Activated naive CD4-positive, alpha-beta T cell treated with anti-CD3 and anti-CD28 coated beads for 36 hours (primary cell): ENCODE measurements at places on chromosomes 2 and 18. TPM values are rescaled to one million over a fixed set of nuclear protein-coding genes. Genes with fewer than 3 reads are reported as not detected.
A peak's percentile ranks its signal among the peaks of the same experiment; 100 is the strongest.

The APCDD1 gene
- not detected for total RNA-seq

The SCN9A gene
- not detected for total RNA-seq

The COLEC12 gene
- not detected for total RNA-seq

The LYPD6B gene
- total RNA-seq: not detected

The DLX1 gene
- total RNA-seq: not detected

The GNLY gene
- 3.2 TPM for total RNA-seq

The AOX1 gene
- 0.45 TPM for total RNA-seq

The TFCP2L1 gene
- total RNA-seq: not detected

DNA sequence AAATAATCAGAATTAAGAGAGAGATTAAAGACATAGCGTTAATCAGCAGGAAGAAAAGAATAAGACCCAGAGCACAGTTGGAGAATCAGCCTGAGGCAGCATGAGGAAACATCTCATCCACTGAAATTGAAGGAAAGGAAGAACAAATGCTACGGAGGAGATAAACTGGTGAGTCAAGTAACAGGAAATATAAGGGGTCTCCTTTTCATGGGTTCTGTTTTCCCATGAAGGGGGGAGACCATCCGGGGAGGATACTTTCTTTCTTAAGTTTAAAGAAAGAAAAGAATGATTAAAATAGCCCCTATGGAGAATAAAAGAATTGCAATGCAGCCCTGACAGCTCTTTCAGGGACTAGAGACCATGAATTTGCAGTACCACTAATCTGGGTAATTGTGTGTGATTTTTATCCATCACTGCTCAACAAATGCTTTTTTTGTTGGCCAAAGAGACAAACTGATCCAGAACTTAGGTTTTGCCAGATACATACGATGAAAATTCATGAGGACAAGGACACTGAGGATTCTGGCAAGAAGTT, 17.7 kb downstream of the ROCK2 start:
- no peaks in the 10 kb centered on the region for H3K36me3 ChIP-seq
- H3K27ac ChIP-seq: no peak overlapping the region
- peaks cover 12% of the 10 kb centered on the region for H3K4me1 ChIP-seq
- no peak overlapping the region for H3K4me3 ChIP-seq
- DNase-seq: no peak
- no peaks in the 10 kb centered on the region for H3K27me3 ChIP-seq

DNA sequence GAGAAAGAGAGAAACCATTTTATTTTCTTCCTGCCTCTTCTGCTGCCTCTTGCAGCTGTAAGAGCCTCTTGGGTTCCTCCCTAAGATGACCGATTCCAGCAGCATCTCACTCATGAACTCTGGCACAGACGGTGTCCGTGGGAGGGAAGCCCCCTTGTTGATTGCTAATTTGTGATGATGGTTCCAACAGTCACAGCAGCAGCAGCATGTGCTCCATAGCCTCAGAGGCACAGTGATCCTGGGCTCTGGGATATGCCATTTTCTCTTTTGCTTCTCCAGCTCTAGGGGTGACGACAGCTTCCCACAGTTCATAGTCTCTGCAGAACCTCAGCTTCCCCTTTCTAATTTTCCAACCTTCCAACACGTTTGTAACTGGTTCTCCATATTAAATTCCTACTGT, 324.2 kb upstream of the HS6ST1 start:
- no peak overlapping the region for H3K27ac ChIP-seq
- H3K4me3 ChIP-seq: no peak overlapping the region
- DNase-seq: no peak
- H3K27me3 ChIP-seq: no peaks in the 10 kb centered on the region
- H3K4me1 ChIP-seq: no peaks in the 10 kb centered on the region

DNA sequence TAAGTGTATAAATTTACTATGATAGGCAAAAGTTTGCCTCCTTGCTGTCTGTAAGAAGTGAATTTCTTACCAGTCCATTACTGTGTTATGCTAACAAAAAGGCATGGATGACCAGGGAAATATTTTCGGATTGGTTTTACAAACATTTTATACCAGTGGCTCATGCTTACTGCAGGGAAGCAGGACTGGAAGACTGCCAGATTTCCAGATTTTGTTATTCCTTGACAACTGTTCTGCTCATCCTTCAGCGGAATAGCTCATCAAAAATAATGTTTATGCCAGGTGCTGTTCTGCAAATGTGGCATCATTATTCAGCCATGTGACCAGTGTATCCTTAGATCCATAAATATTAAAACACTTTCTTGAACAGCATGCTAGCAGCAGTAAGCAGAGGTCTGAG, 40.4 kb upstream of the NETO1 start:
- H3K27me3 ChIP-seq: no peaks in the 10 kb centered on the region
- H3K36me3 ChIP-seq: no peaks in the 10 kb centered on the region
- no peak overlapping the region for H3K4me3 ChIP-seq
- DNase-seq: no peak

DNA sequence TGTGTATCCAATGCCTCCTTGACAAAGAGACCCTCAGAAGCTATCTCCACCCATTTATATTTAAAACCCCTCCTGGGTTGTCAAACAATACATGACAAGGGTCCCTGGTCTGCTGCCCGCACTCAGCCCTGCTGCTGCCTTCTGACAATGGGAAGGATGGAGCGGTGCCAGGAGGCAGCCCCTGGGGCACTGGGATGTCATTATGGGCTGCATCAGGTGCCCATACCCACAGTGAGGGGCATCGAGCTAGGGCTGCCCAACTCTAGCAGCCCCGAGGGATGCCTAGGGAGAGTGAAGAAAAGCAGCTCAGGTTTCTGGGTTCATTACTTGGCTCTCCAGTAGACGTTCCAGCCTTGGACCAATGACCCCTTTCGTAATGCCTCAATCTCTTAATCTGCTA, 301.7 kb downstream of the ALK start:
- DNase-seq: no peak
- no peaks in the 10 kb centered on the region for H3K36me3 ChIP-seq
- H3K4me1 ChIP-seq: no peaks in the 10 kb centered on the region
- H3K27ac ChIP-seq: no peak overlapping the region
- H3K4me3 ChIP-seq: no peak overlapping the region

- DNase-seq: no peak
- no peak overlapping the region for H3K27ac ChIP-seq
- no peak overlapping the region for H3K4me3 ChIP-seq
- no peaks in the 10 kb centered on the region for H3K36me3 ChIP-seq
- peaks cover 23% of the 10 kb centered on the region for H3K27me3 ChIP-seq
Observed at GRCh38 chr18:36314098-36314497, 16.6 kb downstream of the FHOD3 start.

- DNase-seq: peak; percentile 39
- peak overlapping the region; percentile 17 for H3K27ac ChIP-seq
- peak overlapping the region; percentile 88 for H3K4me3 ChIP-seq
- no peaks in the 10 kb centered on the region for H3K36me3 ChIP-seq
- peaks cover 20% of the 10 kb centered on the region for H3K4me1 ChIP-seq
Observed at GRCh38 chr2:73070643-73071359, 711 bp downstream of the SFXN5 start.

DNA sequence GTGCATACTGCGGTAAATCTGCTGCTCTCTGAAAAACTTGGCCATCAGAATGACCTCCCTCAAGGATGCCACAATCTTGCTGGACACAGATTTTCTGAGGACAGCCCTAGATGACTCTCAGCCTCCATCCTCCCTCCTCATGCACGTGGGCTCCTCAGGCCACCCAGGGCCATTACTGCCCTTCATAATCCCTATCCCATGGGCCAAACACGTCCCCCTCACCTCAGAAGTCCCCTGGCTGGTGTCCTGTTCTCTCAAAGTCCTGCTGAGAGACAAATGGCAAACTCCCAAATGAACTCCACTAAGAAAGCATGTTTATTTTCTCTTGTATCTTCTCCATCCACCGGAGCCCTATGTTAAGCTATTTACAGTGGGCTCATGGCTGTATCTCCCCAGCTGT, 125.7 kb downstream of the MRO start:
- no peak overlapping the region for H3K4me3 ChIP-seq
- no peak overlapping the region for H3K27ac ChIP-seq
- H3K27me3 ChIP-seq: peaks cover 4% of the 10 kb centered on the region
- no peaks in the 10 kb centered on the region for H3K4me1 ChIP-seq
- H3K36me3 ChIP-seq: no peaks in the 10 kb centered on the region
- DNase-seq: no peak

- no peaks in the 10 kb centered on the region for H3K36me3 ChIP-seq
- no peak overlapping the region for H3K27ac ChIP-seq
- no peaks in the 10 kb centered on the region for H3K4me1 ChIP-seq
Observed at GRCh38 chr2:15748736-15749323, 157.2 kb downstream of the DDX1 start.

GRCh38 chr18:11871501-11871900, 20.3 kb downstream of the CHMP1B start:
- H3K36me3 ChIP-seq: peaks cover 2% of the 10 kb centered on the region
- H3K27me3 ChIP-seq: peaks cover 4% of the 10 kb centered on the region
- DNase-seq: no peak
- no peak overlapping the region for H3K27ac ChIP-seq
- H3K4me3 ChIP-seq: no peak overlapping the region

DNA sequence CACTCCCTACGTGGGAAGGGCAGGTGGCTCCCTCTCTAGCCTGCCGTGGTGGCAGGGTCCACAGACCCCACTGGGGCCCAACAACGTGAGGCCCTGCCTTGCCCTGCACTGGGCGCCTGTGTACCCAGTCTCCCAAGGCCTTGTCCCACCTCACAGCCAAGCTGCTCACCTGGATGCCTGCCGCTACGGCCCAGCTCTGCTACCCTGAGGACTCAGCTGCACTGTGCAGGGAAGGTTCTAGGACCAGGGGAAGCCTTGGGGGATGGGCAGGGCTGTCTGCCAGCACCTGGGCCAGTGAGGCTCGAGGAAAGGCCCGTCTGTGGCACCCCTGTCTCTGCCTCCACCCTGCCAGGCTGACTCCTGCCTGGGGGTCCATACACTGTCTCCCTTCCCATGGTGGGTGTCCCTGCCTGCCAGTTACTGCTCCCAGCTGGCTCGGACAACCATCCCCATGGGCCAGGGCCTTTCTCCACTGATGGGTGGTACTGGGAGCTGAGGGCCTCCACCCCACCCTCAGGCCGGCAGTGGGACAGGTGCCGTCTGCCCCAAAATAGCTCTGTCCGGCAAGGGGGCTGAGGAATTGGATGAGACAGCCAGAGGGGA, 33.2 kb downstream of the HS6ST1 start:
- no peak overlapping the region for H3K4me3 ChIP-seq
- DNase-seq: no peak
- H3K36me3 ChIP-seq: no peaks in the 10 kb centered on the region
- no peak overlapping the region for H3K27ac ChIP-seq

- no peak overlapping the region for H3K27ac ChIP-seq
- no peaks in the 10 kb centered on the region for H3K27me3 ChIP-seq
- H3K4me1 ChIP-seq: no peaks in the 10 kb centered on the region
- no peak for DNase-seq
Observed at GRCh38 chr2:82007071-82007664, 1702.6 kb upstream of the LRRTM1 start.

GRCh38 chr2:15624903-15625302, 33.2 kb downstream of the DDX1 start:
- DNase-seq: no peak
- H3K27ac ChIP-seq: no peak overlapping the region
- peaks cover 5% of the 10 kb centered on the region for H3K4me1 ChIP-seq
- no peaks in the 10 kb centered on the region for H3K27me3 ChIP-seq

DNA sequence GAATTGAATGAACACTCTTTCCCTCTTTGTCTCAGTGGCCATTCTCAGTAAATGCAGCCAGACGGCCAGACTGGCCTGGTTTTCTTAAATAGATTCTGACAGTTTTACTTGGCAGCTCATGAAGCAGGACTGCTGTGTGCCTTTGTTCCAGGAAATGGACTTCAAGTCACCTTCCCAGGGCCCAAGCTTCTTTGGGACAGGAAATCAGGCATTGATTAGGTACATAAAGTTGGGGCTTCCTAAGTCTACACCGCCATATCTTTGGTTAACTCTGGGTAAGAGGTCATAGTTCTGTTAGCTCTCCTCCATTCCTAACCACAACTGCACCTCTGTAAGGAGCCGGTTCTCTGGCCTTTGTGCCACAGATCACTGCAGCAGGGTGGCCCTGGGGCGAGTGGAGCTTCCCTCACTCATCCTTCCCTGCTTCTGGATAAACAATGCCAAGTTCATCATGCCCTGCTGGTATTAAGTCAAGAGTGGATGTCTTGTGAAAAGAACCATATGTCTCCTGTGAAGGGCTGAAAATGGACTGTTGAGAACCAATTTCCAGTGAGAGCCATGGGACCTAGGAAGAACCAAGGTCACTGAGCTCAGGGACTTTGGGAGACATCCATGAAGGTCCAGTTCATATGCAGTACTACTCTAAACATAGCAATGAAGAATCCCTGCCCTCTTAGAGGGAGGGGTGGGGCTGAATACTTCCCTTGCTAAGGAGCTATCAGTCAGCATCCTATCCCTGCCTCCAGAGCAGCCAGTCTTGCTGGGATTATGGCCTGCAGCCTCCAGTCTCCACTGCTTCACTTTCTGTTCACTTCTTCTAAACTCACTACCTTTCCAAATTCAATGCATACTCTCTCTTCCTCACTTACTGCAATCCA, 122.6 kb upstream of the XPO1 start:
- DNase-seq: no peak
- H3K27ac ChIP-seq: no peak overlapping the region
- H3K27me3 ChIP-seq: no peaks in the 10 kb centered on the region

DNA sequence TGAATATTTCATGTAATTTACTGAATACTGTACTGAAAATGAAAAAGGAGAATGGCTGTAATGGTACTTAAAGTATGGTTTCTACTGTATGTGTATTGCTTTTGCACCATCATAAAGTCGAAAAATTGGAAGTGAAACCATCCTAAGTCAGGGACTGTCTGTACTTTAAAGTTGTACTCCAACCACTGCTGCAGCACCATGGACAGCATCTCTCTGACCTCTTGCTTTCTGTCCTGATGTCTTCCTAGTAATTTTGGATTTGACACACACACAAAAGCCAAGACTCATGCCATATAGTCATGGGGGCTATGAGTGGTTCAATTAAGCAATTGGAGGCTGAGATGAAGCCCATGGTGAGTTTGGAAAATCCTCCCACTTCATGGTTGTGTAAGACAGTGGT, 256.3 kb upstream of the PKDCC start:
- peak; percentile 46 for DNase-seq
- no peak overlapping the region for H3K4me3 ChIP-seq
- peaks cover under 1% of the 10 kb centered on the region for H3K27me3 ChIP-seq
- no peaks in the 10 kb centered on the region for H3K4me1 ChIP-seq
- no peak overlapping the region for H3K27ac ChIP-seq

- peak; percentile 48 for DNase-seq
- peak overlapping the region; percentile 57 for H3K4me3 ChIP-seq
- H3K27me3 ChIP-seq: no peaks in the 10 kb centered on the region
- peaks cover 87% of the 10 kb centered on the region for H3K4me1 ChIP-seq
- peaks cover 37% of the 10 kb centered on the region for H3K36me3 ChIP-seq
Observed at GRCh38 chr2:197293252-197294007, 17.1 kb downstream of the ANKRD44 start.

DNA sequence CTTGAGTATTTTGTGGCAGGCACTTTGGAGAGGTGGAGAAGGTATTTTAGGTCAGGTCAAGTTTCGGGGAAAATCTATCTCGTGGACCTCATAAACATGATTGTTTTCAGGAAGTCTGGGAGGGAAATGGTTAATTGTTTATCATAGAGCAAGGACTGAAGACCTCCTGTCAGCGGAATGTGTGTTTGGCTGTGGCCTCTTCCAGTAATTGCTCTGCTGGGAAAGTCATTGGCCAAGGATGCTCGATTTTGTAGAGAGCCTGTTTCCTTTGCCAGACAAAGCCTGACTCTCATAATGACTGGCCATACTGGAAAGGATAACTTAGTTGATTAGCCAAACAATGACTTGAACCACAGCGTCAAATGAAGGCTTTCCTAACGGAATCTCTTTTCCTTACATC, 30.0 kb downstream of the IL1R2 start:
- H3K4me1 ChIP-seq: peaks cover 26% of the 10 kb centered on the region
- no peak overlapping the region for H3K4me3 ChIP-seq
- no peak for DNase-seq
- H3K27me3 ChIP-seq: no peaks in the 10 kb centered on the region
- H3K36me3 ChIP-seq: no peaks in the 10 kb centered on the region
